ENCODE measurements at places on chromosomes 16 and 17.

DNA sequence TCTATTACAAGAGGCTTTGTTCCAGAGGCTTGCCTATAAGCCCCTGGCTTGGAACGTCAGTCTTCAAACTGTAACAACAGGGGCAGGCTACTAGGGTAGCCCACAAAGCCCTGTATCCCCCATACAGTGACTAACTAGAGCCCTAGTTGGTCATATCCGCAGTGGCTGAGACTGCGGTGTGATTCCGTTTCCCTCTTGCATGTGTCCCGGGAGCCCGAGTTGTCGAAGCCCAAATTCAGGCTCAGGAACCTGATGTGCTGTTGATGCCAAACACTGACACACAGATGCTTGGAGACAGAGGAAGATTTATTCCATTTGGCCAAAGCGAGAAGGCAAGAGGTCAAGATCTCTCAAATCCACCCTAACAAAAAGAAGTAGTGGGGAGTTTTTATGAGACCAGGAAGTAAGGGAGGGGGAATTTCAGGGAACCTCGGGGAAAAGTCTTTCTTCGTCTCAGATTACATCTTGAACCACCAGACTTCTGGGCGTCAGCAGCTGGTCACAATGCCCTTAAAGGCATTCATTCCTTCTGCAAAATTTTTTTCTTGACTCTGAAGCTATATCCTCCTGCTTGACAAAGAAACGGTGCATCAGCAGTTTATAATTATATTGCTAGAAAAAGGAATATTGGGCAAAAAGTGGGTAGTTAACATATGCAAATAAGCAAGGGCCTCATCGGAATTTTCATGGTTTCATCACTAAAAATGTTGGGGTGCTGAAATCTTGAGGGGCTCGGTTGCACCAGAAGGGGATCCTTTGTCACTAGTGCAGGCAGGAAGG is 879 bp downstream of the SLFN5 start:
- peak; percentile 37 for DNase-seq

DNA sequence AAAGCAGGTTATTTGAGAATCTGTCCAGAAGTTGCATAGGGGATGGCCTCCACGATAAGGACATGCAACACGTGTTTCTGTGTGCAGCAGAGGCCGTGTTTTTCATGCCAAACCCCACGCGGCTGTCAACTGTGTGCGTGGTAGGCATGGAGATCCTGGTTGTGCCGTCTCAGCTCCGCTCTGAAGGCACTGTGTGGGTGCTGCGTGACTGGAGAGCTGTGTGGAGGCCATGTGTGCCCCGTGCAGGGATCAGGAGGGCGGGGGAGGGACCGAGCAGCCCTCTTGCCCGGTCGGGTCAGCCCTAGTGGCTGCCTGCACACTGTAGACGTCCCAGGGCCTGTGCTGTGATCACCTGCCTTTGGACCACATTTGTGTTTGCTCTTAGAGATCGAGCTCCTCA is 74.5 kb downstream of the SEC14L1 start:
- no peak for DNase-seq

GRCh38 chr16:9885467-9885866 is 296.8 kb downstream of the GRIN2A start:
- no peak for DNase-seq

DNA sequence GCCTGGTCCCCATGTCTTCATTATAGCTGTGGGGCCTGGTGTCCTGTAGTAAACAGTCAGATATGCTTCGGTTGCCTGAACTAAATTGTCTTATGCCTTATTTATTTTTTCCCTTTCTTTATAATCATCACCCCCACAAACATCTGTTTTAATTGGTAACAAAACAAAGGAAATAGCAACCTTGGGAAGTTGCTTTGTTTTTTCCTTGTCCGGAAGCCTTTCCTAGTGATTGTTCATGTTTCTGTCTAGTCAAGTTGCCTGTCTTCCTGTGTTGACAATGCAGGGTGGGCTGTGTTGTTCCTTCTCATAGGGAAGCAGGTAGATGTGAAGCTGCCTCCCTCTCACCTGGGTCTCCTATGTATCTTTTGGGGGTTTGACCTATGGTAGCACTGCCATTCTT is 16.7 kb downstream of the PGS1 start:
- no peak for DNase-seq

GRCh38 chr17:83053739-83054451 is 25.5 kb upstream of the METRNL start:
- peak; percentile 22 for DNase-seq

DNA sequence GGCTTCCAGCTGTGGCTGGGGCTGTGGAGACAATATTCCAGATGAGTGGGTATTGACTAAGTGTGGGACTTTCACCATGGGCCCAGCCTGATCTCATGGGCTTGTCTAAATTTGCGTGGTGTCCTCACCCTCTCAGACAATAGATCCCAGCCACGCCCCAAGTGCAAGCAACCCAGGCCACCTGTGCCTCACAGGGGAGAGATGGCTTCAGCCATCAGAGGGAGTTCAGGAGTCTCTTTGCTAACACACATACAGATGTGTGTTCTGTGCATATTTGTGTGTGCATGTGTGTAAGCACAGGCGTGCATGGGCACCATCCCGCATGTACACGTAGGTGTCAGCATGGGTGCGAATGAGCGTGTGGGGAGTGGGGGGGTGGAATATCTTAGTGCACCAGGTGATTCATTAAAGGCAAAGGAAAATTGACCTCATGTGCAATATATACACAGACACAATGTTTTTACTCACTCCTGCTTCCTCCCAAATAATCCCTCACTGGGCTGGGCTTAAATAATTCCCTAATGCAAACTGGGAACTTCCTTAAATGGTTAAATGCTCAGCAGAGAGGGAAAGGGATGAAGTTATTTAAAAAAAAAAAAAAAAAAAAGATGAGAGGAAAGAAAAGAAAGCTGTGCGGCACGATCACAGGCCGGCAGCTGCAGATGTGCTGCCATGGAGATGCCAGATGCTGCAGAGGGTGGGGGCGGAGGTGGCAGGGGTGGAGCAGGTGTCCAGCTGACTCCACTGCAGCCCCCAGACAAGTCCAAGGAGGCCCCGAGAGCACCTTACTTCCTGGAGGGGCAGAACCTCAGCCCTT is 24.0 kb upstream of the CDC42EP4 start:
- no peak for DNase-seq

DNA sequence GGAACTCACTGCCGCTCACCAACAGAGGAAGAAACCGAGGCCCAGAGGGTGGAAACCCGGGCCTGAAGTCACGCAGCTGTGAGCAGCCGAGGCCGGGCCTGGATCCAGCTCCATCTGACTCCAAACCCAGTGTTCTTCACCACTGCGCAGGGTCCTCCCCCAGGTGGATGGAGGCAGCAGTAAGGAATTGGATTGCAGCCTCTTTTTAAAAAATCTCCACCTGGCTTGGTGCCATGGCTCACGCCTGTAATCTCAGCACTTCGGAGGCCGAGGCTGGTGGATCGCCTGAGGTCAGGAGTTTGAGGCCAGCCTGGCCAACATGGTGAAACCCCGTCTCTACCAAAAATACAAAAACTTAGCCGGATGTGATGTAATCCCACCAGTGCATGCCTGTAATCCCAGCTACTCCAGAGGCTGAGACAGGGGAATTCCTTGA is 177.2 kb downstream of the FOXL1 start:
- no peak for DNase-seq

DNA sequence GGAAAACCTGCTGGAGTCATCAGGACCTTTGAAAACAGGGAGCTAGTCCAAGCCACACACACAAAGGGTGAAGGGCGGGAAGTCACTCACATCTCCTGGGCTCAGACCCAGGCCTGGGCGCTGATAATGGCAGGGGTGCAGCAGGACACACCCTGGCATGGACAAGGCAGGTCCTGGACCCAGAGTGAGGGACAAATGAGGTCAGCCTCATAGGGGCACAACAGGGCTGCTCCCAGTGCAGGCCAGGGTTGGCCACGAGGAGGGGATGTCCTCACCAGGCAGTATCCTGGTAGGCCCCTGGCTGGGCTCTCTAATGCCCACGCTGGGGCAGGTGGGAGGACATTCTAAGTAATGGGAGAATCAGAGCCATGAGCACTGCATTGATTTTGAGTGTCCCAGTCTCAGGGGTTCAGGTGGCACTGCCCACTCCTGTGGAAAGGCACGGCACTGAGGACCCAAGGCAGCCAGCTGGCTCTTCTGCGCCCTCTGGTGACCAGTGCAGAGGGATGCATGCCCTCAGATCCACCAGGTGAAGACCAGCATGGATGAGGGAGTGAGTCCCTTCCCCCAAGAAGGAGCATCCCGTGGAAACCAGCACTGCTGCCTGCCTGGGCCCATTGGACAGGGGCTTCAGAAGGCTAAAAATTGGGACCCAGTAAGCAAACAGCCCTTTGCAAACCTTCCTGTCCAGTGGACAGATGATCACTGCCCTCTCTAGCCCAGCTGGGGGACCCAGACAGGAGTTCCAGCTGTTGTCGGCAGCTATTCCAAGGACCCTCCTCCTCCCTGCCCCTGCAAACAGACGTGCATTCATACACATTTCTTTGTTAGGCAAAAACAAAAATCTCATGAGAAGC is 23.4 kb upstream of the SREBF1 start:
- peak; percentile 60 for DNase-seq

DNA sequence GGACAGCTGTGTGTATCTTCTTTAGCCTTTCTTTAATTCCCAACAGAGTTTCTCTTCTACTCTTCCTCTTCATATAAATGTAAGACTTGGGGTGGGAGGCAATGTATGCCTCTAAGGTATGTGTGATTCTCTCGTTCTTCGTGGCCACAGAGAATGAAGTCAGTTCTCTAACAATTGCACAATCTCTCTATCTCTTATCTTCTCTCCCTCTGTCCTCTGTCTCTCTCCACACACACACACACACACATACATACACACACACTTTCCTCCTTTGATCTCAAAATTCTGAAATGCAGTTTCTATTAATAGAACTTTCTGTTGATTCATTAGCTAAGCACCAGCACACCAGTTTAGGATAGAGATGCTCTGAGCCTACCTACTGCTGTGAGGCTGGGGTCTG is 615.7 kb upstream of the SALL1 start:
- no peak for DNase-seq

- DNase-seq: no peak
These were observed 32.9 kb downstream of the HS3ST3A1 start for GRCh38 chr17:13568582-13569397.

DNA sequence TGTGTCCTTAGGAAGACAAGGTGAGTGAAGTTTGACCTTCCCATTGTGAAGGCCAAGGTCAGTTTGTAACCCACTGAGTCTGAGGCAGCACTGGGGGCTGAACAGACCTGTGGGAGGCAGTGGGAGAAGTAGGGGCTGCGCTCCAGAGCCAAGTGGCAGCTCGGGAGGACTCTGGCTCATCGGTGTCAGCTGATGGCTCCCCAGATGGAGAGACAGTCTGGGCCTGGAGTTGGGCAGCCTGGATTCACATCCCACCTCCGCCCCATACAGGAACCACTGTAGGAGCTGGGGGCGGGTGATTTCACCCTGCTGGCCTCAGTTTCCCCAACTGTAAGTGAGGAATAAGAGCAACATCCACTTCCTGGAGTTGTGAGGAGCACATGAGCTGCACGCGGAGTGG is 128.4 kb downstream of the FOXL1 start:
- DNase-seq: no peak

- DNase-seq: no peak
These were observed 14.2 kb upstream of the CCNF start for GRCh38 chr16:2415085-2415484.

DNA sequence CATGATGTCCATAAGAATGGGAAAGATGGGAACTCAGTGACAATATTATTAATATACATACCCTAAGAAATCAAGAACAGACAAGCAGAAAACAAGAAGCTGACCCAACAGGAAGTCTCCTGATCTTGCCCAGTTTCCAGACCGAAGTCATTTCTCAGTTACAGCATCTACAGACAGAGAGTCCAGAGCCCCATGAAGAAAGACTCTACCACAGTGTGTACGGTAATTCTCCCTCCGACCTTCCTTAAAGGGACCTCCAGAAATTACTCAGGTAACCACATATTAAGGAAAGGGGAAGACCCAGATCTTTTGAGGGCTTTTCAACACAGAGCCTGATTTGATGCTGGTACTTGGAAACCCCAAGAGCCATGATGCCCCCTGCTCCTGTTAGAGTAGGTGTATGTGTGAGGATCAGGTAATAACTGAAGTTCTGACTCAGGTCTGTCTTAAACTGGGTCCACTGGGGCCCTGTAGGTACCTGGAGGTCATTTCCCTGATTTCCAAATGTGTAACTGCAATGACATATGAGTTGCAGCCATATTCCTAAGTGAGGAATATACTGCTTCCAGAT is 132.4 kb downstream of the ABCA8 start:
- no peak for DNase-seq

DNA sequence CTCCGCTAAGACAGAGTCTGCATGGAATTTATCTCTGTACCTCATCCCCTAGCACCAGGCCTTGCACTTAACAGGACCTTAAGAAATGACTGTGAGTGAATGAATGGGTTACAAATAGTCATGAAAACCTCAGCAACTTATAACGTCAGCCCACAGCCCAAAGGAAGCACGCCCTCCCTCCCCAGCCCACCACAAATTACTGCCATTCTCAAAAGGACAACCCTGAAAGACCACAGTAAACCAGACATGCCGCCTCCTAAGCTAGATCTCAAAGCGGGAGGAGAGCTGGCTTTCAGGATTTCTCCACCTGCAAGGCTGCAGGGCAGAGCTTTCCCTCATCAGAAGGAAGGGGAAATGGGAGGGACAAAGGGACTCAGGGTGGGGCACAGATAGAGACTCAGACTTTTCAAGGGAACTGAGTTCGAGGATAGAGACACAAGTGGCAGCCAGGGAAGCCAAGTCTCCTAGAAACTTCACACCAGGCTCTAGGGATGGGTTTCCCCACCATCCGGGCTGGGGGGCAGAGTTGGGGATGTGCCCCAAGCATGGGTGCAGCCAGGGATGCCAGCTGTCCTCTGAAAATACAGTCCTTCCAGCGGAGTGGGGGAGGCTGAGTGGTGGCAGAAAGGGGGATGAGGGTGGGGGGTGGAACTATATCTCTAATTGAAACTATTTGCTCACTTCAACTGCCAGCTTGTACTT is 56.7 kb downstream of the PLXDC1 start:
- peak; percentile 12 for DNase-seq

DNA sequence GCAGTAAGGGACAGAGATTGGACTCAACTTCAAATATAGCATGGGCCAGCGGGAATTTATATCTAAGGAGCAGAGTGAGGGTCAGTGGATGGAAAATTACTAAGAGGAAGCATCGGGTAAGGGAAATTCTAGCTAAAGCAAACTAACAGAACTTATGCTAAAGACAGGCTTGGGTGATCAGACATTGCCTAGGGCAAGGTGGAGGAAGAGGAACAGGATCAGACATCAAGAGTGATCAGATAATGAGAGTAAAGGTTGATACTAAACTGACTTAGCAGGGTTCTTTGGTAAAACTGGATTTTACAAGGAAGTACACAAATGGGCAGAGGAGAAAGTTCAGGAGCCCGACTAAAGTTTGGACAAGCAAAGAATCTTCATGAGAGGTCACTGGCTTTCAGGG is 86.3 kb upstream of the TOM1L1 start:
- no peak for DNase-seq

GRCh38 chr17:78840530-78840779 is 159 bp downstream of the USP36 start:
- no peak for DNase-seq

GRCh38 chr17:55434721-55435120 is 13.1 kb upstream of the MMD start:
- DNase-seq: no peak
